Fibroblast of skin of left quadriceps (primary cell): ENCODE measurements at places on chromosomes 5 and 9.
A peak's percentile ranks its signal among the peaks of the same experiment; 100 is the strongest.

GRCh38 chr9:136711751-136712689 lies at the start of gene DIPK1B:
DIPK1B (plus strand) TSS chr9:136712572; CDS start chr9:136712666, 94 bp downstream.
- DNase-seq: no peak

- DNase-seq: peak; percentile 76
Observed at GRCh38 chr5:104170926-104171325, 608.3 kb upstream of the NUDT12 start.

DNA sequence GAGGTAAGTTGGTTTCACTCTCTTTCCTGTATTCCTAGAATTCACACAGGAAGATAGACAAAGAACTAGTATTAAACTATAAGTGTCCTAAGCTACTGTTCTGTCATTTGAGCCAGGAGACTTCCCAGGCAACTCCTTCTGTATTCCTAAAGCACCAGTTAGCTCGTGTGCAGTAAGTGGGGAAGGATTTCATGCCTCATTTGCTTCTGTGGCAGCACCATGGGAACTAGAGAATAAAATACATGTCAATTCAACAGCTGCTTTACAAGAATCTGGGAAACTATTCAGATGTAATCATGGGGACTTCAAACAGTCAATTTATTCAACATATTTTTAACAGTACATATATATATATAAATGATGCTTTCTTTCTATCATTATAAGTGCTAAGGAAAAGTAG lies 762.3 kb downstream of the PRELID2 start:
- DNase-seq: no peak

DNA sequence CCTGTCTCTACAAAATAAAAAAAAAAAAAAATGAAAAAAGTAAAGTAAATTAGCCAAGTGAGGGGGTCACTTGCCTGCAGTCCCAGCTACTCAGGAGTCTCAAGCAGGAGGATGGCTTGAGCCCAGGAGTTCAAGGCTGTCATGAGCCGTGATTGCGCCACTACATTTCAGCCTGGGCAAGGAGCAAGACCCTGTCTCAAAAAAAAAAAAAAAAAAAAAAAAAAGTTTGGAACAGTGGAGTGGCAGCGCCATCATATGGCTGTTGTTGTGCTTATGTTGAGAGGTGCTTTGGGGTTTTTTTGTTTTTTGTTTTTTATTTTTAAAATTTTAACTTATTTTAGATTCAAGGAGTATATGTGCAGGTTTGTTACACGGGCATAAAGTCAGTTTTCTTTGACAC lies 3.6 kb downstream of the BRIX1 start:
- DNase-seq: no peak

DNA sequence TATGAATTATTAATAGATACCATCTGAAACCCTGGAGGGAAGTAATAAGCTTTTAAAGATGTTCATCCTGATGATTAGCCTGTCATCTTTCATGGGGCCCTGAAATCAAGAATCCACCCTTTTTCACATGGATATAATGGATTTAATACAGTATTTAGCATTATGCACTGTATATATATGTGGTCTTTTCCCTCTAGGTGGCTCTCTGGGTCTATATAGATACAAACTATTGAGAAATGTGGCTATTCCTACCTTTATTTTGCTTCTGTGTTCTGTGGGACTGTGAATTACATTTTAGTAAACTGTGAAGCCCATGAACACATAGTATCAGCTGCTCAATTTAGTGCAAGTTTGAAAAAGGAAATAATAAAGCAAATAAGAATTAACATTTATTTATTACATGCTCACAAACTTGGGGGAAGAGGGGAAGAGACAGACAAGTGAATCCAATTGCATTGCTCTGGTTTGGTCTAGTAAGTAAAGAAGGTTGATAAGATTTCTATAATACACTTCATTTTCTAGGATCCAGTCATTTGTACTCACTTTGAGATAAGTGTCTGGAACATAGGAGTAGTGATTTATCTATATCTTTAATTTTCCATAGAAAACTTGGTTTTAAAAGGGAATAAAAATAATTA lies 112.2 kb downstream of the SCAMP1 start:
- DNase-seq: no peak

DNA sequence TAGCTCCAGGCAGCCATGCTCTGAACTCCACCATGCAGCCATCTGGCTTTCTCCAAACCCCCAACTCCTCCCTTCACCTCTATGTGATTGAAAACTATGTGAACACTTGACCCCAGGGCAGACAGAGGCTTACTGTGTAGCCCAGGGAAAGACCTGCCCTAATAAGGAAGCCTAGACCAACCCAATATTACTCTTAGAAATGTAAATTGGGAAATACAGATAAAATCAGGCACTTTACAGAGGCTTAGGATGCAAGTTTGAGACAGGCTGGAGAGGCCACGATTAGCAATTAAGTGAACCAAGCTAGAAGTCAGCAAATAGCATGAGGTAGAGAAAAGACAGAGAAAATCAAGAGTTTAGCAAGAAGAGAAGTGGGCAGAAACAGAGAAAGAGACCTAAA lies 141.7 kb upstream of the ABCA1 start:
- no peak for DNase-seq
